D721Med (cell line): ENCODE measurements at places on chromosomes 11 and 22.

DNA sequence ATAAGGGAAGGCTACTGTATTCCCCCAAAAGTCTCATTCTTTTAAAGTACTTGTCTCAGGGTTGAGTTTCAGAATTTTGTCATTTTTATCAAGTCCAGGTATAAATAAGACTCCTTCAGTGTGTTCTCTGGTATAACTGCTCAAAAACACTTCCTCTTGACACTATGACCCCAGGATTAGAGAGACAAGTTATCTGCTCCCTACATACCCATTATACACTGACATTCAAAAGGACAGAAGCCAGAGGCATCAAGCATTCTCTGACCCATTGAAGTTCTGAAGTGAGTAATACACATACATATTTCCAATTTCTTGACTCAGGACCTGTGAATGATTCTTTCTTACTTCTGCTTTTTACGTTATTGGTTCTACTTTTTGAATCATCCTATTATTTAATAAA lies 447.8 kb upstream of the CNTN5 start:
- no peak for DNase-seq

DNA sequence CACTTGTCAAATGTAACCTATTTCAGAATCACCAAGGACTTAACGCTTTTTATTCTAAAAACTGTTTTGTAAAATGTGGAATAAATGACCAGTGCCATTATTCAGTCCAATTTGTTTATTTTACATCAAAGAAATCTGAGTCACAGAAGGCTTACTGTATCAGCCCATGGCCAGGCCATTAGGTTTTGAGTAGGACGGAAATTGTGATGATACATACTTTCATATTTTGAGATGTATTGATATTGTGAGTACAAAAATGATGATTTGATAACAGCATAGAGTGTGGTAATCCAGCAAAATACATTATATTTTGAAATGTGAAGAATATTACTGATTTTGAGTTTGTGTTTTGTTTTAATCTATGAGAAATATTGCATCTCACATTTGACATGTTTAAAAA lies 81.1 kb downstream of the PIWIL3 start:
- no peak for DNase-seq

DNA sequence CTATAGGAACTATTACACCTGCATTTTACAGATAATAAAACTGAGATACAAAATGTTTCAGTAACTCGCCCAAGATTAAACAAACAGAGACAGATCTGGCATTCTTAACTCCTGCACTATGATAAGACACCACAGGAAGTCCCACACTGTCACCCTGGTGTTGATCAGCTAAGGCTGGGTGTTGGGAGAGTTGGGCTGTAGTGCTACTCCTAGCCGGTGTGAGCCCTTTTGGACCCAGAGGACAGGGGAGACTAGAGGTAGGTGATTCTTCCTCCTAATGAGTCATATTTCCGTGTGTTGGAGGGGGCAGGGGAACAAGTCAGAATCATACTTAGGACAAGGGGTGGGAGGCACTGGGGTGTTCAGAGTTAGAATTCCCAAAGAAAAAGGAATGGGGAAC lies 353.2 kb upstream of the TENM4 start:
- no peak for DNase-seq

- no peak for DNase-seq
Measured at GRCh38 chr11:69159150-69159852, 3.6 kb downstream of the SMIM38 start.

DNA sequence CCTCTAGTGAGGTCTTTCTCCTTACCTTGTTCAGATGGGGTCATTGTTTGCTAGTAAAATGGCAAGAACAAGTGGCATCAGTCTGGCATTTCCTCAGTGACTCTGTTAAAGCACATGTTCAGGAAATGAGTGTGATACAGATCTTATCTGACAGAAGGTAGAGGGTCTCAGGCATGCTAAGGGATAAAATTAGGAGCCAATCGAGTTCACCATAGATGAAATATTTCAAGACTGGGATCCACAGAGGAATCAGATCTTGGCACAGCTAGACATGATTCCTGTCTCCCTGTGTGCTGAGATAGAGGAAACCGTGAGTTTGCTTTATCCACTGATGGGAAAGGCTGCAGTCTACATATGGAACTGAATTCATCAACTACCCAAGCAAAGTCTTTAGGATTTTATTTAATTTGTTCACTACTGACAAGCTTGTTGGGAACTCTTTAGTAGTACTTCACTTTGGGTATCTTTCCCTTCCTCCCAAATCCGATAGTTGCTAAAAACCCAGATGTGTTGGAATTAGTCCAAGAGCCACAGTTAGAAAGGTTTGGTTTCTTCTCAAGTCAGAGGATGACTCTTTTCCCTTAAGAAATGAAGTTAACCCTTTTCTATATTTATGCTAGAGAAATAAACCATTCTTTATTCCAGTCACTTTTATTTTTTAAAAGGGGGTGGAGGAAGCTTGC lies 18.4 kb downstream of the FAM118B start:
- DNase-seq = no peak

DNA sequence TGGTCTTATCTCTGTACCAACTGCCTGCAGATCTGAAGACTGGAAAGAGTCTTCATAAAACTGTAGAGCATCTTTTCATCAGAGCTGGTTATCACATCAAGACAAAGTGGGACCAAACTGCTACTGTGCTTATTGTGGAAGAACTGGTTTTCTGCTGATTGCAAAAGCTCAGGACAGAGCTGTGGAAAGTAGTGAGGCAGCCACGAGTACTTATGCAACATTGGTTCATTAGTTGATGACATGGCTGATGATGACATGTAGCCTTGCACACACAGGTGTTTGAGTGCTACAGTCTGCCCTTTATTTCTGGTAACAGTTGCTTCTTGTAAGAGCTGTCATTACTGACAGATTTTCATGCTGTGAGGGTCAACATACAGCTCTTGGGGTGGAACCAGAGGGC lies 185.4 kb upstream of the GUCY1A2 start:
- no peak for DNase-seq

- DNase-seq = no peak
Measured at GRCh38 chr22:50571264-50572175, 6.7 kb downstream of the CPT1B start.

DNA sequence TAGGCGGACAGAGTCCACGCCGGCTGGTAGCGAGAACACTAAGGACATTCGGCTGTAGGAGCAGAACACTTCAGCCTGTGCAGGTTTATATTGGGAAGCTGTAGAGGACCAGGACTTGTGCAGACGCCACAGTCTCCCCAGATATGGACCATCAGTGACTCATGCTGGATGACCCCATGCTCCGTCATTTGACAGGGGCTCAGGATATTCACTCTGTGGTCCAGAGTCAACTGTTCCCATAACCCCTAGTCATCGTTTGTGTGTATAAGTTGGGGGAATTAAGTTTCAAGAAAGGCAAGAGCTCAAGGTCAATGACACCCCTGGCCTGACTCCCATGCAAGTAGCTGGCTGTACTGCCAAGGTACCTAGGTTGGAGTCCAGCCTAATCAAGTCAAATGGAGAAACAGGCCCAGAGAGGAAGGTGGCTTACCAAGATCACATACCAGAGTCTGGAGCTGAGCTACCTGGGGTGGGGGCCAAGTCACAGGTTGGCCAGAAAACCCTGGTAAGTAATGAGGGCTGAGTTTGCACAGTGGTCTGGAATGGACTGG lies 17.2 kb downstream of the P2RY2 start:
- DNase-seq = no peak

DNA sequence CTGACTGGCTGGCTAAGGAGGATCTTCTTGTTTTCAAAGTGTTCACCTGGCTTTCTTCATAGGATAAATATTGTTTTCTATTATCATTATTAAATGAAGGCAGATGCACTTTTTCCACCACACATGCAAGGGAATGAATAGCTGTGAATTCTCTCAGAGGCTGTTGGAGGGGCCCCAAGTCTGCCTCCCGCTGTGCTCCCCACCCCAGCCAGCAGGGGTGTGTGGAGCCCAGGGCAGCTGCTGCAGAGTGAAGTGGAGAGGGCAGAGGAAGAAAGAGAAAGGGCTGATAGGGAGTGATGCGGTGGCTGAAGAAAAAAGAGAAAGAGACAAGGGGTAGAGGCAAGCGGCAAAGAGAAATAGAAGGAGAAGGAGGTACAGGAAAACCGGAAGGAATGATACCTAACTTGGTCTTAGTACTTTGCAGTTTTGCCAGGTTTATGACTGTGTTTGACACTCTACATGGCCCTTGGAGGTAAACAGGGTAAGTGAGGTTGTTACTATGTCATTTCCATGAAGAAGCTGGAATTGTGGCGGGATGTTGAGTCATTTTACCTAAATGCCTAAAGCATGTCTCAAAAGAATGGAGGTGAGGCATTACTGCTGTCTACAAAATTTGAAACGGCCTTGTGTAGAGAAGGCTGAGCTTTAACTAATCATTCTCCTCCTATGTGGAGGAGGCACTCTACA lies 145.7 kb upstream of the B3GAT1 start:
- DNase-seq = no peak
